ENCODE measurements at places on chromosomes 16 and 17. TPM values are rescaled to one million over a fixed set of nuclear protein-coding genes. Genes with fewer than 3 reads are reported as not detected.

GRCh38 chr17:51398687-51399086, 138.3 kb downstream of the UTP18 start:
- no peak for DNase-seq

Gene KRT40
- total RNA-seq = 0.16 TPM

Gene PMFBP1
- 3.7 TPM for total RNA-seq

GRCh38 chr17:81019563-81020442, 15.1 kb upstream of the BAIAP2 start:
- no peak for DNase-seq

DNA sequence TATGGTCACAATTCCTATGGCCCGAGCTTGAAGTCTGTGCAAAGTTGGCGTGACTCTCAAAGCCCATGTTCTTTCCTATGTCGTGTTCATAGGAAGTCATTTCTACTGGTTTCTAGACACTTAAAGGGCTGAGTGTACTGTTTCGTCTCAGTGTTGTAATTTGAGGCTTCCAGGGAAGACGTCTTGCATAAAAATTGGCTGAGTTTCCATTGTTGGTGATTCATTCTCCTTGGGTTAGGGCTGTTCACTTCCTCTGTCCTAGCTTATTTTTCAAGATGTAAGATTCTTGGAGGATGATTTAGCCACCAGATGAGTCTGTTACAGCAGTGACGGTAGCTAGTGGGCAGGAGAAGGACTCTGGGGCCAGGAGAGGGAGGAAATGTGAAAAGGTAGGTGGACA, 43.1 kb downstream of the PIK3R5 start:
- DNase-seq = no peak

GRCh38 chr16:25691519-25692091, at the start of gene HS3ST4:
HS3ST4 (plus strand) TSS chr16:25691959.
- DNase-seq = peak; percentile 55

GRCh38 chr17:46147296-46147695, 45.9 kb downstream of the KANSL1 start:
- no peak for DNase-seq

Gene KRT27
- not detected for total RNA-seq

DNA sequence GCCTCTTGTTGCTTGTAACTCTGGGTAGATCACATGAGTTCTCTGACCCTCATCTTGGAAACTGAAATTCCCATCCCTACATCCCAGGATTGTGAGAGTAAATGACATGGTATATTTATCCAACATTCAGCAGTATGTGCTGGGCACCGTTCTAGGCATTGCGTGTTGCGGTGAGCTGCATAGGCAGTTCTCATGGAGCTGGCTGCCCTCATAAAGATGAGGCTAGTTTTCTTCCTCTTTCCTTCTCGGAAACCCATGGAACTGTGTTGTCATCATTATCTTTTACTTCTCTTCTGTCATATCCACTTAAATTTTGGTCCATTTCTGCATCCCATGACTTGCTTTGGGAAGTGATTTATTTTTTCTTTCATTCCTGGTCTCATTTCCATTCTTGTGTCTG, 17.2 kb downstream of the CMIP start:
- no peak for DNase-seq

- no peak for DNase-seq
These were observed 61.5 kb downstream of the SLC6A2 start for GRCh38 chr16:55717326-55717725.
